SW 1271 (cell line): ENCODE measurements at places on chromosomes 2 and 18.

- DNase-seq = no peak
These were observed 323.1 kb downstream of the NBAS start for GRCh38 chr2:15238028-15238427.

- no peak for DNase-seq
These were observed 203.3 kb upstream of the NT5C1B start for GRCh38 chr2:18792684-18793083.

GRCh38 chr2:156380117-156380645 lies 47.7 kb upstream of the NR4A2 start:
- DNase-seq = no peak

DNA sequence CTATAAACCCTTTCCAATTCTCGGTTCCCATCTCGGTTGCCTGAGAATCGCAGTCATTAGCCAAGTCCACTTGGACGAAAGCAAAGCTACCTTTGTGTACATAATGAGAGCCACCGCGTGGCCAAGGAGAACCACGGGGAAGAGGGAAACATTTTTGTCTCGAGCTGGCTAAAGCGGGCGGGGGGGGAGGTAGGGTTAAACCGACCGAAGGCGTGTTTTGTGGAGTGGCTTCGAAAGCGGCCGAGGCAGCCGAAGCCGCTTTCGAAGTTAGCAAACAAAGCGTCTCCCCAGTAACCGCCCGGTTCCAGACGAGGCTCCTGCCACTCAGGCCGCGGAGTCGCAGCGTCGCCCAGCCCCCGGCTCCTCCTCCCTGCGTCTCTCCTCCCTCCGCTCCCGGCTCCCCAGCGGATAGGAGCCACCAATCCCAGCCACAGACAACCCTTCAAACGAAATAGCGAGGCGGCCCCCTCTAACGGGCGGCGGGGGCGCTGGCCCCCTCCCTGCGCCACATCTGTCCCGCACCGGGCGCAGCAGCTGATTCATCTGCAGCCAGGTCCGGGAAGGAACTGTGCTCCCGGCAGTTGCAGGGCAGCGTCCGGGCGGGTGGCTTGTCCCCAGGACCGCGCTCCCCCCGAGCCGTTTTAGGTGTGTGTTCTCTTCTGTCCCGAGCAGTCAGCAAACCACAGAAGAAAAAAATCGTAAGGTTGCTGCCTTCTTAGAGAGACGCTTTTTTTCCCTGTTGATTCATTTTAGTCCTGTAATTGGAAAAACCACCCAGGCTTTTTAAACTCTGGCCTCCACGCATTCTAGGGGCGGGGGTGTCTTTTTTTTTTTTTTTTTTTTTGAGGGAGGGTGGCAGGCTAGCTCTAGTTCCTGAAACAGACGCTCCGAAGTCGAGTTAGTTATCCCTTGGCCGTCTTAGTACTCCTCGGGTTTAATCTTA lies 1.8 kb upstream of the TGIF1 start:
- peak; percentile 84 for DNase-seq

DNA sequence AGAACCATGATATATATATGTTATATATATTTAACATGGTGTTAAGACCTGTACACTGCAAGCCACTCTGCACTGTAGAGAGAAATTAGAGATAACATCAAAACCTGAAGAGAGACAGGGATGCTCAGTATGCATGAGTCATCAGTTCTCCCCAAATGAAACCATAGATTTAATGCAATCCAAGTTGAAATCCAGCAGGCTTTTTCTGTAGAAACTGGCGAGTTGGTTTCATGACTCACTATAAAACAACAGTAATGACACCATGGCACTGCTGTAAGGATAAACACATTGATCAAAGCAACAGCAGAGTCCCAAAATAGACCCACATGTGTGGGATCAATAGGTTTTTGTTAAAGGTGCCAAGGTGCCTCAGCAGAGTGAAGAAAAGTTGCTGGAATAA lies 65.8 kb downstream of the RTP5 start:
- no peak for DNase-seq

GRCh38 chr2:195830968-195831950 lies 174.2 kb downstream of the SLC39A10 start:
- DNase-seq = no peak

DNA sequence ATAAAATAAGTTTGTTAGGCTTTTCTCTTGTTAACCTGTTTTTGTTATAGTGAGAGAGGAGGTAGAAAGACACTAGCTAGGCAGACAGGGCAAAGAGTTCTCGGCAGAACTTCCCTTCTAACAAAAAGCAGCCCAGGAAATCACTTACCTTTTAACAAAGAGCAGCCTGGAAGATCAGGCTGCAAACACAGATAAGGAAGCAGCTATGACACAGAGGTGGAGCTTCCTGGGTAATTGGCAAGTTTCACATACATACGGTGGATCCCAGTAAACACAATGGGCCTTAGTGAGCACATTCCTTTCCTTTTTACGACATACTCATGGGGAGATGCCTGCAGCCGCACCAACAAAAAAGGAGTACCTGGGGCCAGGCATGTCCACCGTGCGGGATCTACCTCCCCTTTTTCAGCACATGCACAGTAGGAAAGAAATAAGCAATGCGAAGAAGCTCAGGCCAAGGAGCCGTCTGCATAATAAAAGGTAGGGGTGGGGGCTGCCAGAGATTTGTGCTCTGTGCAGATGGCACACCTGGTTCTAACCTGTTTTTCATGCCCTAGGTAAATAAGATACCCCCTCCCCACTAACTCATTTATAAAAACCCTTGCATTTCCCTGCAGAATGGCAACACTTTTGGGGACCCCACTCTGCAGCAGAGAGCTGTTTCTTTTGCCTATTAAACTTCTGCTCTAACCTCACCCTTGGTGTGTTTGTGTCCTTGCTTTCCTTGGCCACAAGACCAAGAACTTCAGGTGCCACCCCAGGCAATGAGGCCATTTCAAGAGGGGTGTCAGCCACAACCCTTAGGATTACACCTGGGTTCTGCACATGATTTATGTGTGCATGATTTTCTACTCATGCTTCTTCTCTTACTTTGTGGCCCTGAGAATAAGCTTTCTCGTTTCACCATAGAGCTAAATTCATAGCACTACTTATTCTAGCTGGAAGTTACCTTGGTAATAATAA lies 26.5 kb downstream of the MDH1 start:
- DNase-seq = no peak

DNA sequence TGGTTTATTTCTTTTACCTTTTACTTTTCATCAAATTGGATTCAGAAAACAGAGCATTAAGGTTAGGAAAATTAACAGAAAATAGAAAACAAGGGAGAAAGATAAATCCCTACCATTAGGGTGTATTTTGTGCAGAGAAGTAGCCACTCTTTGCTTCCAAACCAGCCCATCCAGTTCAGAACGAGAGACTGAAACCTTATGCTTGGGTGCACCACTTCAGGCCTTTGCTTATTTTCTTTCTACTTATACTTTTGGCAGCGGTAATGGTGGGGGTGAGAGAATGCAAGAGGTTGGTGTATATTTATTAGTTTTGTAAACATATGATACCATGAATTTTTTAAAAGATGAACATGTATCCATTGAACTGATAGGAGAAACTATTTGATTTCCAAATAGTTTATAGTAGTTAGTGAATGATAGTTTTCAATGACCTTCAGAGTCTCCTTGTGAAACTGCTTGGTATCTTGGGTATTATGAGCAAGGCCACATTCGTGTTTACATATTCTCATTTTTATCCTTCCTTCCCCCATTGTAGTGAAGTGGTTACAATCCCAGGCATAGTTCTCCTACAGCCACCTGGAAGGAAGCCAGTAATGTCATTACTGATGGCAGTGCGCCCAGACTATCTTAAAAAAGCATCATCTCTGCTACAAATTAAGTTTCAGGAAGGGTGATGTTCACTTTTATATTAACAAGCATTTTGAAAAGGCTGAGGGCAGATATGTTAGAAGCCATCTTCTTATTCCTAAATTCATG lies 60.8 kb downstream of the MFSD6 start:
- no peak for DNase-seq

DNA sequence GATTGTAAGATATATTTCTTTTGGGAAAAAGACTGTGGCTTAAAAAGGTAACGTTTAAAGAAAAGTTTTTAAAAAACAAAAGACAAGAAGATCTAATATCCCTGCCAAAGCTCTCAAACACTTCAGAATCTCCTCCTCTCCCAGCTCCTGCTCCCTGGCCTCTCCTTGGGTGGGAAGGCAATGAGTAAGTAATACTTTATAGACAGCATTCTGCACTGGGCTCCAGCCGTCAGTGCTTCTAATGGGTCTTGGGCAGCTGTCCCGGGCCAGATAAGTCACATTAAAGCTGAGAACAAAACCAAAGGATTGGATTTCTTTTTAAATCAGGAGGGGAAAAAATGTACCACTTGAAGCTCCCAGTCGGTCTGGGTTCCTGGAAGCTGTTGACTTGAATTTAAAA lies 133.7 kb downstream of the ALPK2 start:
- no peak for DNase-seq

DNA sequence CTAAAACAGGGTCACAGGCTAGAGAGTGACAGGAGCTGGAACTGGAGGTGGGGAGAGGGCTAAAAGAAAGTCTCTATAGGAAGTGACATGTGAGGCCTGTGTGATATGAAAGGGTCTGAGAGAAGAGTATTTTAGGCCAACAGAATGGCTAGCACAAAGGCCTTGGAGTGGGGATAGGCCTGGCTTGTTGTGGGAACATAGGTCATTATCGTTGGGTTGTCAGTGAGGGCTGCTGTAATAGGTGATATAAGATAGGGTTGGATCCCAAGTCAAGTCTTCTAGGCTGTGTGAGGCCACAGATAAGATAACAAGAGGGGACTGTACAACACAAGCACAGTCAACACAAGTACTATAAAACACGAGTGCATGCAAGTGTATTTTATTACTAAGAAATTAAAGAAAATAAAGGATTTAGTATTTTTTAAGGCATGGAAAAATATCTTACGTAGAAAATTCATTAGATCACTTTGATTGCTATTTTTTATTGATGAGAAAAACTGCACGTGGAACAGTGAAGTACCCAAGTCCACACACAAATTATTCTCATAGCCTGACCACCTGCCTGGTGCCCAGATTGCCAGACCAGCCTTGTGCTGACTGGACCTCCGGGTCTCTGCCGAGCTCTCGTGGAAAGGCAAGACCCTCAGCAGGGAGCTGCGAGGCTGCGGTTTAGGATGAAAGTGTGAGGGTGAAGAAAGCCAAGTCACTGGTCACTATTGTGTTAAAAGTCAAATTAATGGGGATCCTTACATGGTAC lies 14.1 kb downstream of the LTBP1 start:
- no peak for DNase-seq

- no peak for DNase-seq
These were observed 582.2 kb upstream of the DDX18 start for GRCh38 chr2:117232305-117232704.

DNA sequence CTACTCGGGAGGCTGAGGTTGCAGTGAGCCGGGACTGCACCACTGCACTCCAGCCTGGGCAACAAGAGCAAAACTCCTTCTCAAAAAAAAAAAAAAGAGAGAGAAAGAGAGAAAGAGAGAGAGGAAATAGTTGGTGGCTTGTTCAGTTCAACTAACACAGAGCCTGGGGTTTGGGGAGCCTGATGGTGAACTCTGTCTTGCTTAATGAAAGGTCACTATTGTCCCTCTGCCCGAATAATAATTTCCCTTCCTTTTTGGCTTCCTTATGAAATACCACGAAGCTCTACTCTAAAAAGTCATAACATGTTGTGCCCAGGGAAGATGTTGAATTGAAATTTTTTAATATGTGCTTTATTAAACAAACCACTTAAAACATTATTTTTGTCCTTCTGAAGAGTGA lies 17.3 kb downstream of the BCL2 start:
- no peak for DNase-seq

- no peak for DNase-seq
These were observed 49.2 kb upstream of the TEX51 start for GRCh38 chr2:126849486-126849885.

DNA sequence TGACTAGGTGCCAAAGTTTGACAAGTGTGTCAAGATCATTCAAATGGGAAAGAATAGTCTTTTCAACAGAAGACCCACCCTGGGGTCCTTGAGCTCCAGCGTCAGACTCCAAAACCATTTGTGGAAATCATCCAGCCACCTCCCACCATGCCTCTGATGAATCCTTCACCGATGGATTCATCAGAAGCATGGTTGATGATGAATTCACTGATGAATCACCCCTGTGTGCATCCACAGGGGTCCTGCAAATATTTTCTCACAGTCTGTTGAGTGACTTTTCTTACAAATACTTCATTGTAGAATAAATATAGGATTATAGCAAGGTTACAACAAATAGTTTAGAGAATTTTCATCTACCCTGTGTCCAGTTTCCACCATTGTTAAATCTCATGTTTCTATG lies 4.3 kb downstream of the UGT1A9 start:
- no peak for DNase-seq

GRCh38 chr2:16396171-16396570 lies 269.5 kb downstream of the CYRIA start:
- DNase-seq = no peak

DNA sequence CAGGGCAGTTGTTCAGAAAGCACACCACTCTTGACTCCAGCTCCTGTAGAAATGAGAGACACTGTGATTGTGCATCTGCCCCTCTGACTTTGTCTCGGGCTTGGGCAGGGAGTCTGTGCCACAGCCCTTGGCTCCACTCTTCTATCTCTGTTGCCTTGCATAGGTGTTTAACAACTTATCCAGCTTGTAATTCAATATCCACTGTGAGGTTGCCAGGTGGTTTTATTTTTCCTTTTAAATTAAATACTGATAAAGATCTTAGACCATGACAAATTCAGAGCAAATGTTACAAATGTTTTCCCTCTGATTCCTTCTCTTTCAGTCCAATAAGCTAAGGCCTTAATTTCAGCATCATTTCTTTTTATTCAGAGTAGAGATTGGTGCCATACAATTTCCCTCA lies 421.7 kb downstream of the STK39 start:
- no peak for DNase-seq

DNA sequence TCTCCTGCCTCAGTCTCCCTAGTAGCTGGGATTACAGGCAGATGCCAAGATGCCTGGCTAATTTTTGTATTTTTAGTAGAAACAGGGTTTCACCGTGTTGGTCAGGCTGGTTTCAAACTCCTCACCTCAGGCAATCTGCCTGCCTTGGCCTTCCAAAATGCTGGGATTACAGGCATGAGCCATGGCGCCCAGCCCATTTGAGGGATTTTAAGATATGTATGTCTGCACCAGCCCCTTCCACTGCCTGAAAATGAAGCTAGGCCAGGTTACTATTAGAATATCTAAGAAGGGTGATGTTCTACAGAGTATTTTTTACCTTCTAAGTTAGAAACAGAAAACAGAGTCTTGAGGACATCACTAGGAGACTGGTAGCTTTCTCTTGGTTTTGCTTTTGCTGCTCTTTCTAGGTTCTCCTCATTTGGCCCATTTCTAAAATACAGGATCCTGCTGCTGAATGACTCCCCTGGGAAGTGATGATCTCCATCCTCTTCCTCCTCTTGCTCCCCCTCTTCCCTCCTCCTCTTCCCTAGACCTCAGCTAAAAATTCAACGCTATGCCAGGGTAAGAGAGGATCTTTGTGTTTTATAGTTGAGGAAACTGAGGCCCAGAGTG lies 118.5 kb downstream of the MYCN start:
- no peak for DNase-seq

DNA sequence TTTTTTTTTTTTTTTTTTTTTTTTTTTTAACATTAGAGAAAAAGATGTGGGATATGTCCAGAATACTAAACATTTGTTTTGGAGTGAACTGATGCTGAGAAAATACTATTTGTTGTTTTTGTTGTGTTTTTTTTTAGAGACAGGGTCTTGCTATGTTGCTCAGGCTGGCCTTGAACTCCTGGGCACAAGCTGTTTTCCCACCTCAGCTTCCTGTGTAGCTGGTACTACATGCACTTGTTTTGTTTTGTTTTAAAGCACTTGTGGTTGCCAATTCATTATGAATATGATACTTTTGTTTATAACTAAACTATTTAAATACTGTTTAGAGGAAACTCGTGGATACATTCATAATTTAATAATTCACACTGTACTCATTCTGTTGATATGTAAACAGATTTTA lies 33.4 kb upstream of the DYSF start:
- no peak for DNase-seq

- DNase-seq = no peak
These were observed 68.2 kb downstream of the LRP2 start for GRCh38 chr2:169294001-169294675.
